ENCODE measurements at places on chromosomes 5 and 9.

- DNase-seq: no peak
Observed at GRCh38 chr5:53930457-53930856, 370.0 kb downstream of the NDUFS4 start.

GRCh38 chr5:59275510-59276324 is 617.8 kb downstream of the PDE4D start:
- peak; percentile 26 for DNase-seq

GRCh38 chr5:145818604-145819003 is 16.5 kb downstream of the PRELID2 start:
- DNase-seq: no peak

GRCh38 chr5:1962619-1963355 is 80.1 kb upstream of the IRX4 start:
- no peak for DNase-seq

DNA sequence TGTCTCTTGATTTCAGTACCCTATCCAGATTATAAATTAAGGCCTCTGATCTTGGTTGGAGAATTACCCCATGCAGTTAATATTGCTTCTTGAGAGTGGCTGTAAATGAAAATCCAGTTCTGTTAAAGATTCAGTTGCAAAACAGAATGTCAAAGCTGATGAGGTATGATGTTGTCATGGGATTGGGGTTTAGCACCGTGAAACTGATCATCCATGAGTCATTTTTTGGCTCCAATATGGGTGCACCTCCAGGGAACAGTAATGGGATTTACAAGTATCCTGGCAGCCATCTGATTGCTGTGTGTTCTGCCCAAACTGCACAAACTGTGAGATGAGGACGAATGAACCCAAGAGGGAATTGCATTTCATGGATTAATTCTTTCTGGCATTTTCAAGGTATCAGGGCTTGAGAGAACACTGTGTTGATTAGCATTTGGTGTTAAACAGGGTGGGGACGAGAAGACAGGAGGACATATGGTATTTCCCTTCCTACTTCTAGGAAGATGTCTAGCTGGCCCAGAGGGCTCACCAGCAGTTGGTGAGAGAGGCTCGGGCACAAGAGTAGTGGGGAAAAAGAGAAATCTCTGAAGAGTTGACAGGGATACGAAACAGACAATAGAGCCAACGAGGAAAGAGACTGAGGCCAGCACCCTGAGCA is 214.7 kb downstream of the GAS1 start:
- no peak for DNase-seq

DNA sequence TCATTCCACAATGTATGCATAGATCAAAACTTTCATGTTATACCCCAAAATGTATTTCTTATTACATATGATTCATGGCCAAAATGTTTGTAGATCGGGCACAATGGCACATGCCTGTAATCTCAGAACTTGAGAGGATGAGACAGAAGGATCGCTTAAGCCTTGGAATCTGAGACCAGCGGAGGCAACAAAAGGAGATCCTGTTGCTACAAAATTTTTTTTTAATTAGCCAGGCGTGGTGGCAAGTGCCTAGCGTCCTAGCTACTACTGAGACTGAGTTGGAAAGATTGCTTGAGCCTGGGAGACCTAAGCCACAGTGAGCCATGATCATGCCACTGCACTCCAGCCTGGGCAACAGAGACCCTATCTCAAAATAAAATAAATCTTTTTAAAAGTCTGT is 89.9 kb downstream of the MAPKAP1 start:
- no peak for DNase-seq

- DNase-seq: no peak
Observed at GRCh38 chr9:117412841-117413240, 2.0 kb downstream of the ASTN2 start.

DNA sequence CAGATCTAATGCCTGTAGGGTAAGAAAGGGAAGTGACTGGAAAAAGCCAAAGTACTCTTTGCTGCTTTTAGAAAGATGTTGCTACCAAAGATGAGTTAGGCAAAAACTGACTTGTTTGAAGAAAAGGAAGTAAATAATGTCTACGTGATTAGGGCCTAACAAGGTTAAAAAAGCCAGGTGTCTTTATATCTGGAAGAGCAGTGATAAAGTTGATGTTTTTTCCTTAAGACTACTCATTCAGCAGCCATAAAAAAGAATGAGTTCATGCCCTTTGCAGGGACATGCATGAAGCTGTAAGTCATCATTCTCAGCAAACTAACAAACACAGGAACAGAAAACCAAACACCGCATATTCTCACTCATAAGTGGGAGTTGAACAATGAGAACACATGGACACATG is 13.5 kb upstream of the AMACR start:
- DNase-seq: no peak

GRCh38 chr9:135038826-135039225 is 48.6 kb upstream of the OLFM1 start:
- DNase-seq: no peak

GRCh38 chr9:76441551-76442322 is 17.2 kb upstream of the GCNT1 start:
- DNase-seq: peak; percentile 85

DNA sequence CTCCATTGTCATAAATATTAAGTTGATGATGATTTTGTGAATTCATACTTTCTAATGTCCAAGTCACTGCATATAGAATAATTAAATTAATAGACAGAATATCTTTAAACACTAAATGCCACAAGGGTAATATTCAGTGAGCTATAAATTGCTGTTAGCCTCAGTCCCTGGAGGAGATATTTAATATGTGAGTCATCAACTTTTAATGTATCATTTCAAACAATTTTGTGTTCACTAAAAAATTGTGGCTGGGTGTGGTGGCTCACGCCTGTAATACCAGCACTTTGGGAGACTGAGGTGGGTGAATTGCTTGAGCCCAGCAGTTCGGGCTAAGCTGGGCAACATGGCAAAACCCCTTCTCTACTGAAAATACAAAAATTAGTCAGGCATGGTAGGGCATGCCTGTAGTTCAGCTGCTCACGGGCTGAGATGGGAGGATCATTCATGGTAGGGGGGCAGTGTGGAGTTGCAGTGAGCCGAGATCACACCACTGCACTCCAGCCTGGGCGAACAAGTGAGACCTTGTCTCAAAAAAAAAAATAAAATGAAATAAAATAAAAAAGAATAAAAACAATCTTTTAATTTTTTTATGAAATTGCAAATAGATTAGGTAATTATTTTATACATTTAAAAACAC is 717.3 kb upstream of the CHD1 start:
- no peak for DNase-seq

DNA sequence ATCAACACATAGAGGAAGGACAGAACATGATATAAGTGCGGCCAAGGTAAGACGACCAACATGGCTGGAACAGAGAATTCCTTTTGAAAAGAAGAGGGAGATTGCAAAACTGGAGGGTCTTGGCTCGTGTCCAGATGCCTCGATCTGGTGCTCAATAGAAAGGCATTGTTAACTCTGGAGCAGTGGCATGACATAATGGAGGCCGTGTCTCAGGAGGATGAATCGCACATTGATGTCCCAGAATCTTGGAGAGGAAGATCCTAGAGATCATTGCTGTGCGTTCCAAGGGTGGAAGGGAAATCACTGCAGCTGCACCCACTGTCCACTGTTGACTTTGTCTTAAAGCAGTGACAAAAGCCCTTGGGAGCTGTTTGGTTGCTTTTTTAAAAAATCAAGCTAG is 30.9 kb downstream of the GRAMD2B start:
- no peak for DNase-seq

GRCh38 chr9:93659837-93660177 is 83.4 kb downstream of the PHF2 start:
- DNase-seq: no peak
